Stimulated activated naive B cell treated with anti-CD40 and anti-IgM and Interleukin-4, amounts not matched to agents 10 μg/mL and 1 μg/mL and 100 μg/mL, for 72 hours (primary cell): ENCODE measurements at places on chromosomes 1 and 21.
A peak's percentile ranks its signal among the peaks of the same experiment; 100 is the strongest.

- H3K27ac ChIP-seq: no peak overlapping the region
- H3K36me3 ChIP-seq: no peaks in the 10 kb centered on the region
- no peaks in the 10 kb centered on the region for H3K27me3 ChIP-seq
- DNase-seq: no peak
- H3K4me3 ChIP-seq: no peak overlapping the region
Measured at GRCh38 chr1:83516369-83516768, 482.6 kb downstream of the TTLL7 start.

GRCh38 chr1:10257851-10258250, 47.5 kb downstream of the KIF1B start:
- H3K36me3 ChIP-seq: peaks cover 9% of the 10 kb centered on the region
- peaks cover 14% of the 10 kb centered on the region for H3K4me1 ChIP-seq
- H3K27ac ChIP-seq: no peak overlapping the region
- H3K27me3 ChIP-seq: no peaks in the 10 kb centered on the region
- no peak overlapping the region for H3K4me3 ChIP-seq

GRCh38 chr1:235646463-235646862, 3.1 kb downstream of the GNG4 start:
- H3K4me3 ChIP-seq: no peak overlapping the region
- peaks cover 74% of the 10 kb centered on the region for H3K27me3 ChIP-seq
- no peak for DNase-seq
- no peak overlapping the region for H3K27ac ChIP-seq

DNA sequence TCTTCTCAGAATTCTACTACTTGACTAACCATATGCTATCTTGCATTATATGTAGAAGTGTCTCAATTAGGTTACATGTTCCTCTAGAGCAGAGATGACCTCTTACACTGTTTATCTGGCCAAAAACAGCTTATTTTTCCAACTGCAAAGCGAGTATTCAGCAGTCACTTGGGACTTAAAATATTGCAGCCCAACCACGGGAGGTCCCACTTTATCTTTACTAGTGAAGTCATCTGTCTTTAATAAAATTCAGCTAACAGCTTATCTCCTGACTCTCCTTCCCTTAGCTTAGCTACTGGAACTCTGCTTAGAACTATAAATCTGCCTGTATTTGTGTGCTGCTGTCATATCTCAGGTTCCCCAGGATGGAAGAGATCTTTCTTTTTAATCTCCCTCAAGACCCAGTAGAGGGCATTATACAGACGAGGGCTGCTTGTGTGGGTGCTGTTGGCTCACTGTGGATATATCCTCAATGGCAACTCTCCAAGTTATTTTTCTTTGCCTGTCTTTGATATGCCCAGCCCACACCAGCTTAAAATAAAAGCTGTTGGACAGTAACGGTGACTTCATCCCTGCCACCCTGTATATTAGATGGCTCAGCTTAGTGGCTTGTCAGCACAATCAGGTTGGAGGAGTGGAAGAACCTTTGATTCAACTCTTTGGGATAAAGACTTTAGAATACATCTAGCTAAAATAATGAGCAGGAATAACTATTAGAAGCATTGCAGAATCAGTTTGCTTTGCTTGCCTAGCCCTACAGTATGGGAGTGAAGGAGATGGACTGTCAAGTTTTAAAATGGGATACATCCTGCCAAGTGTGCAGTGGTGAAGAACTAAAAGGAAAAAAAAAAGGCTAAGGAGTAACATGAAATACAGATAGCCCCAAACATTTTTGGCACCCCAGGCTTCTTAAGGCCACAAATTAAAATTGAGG, 9.6 kb downstream of the ENSA start:
- DNase-seq: no peak
- peak overlapping the region; percentile 53 for H3K27ac ChIP-seq
- H3K36me3 ChIP-seq: peaks cover 68% of the 10 kb centered on the region
- H3K27me3 ChIP-seq: no peaks in the 10 kb centered on the region

GRCh38 chr21:29520171-29520570, 221.4 kb downstream of the BACH1 start:
- no peak overlapping the region for H3K27ac ChIP-seq
- H3K36me3 ChIP-seq: peaks cover 33% of the 10 kb centered on the region
- H3K4me1 ChIP-seq: no peaks in the 10 kb centered on the region
- no peaks in the 10 kb centered on the region for H3K27me3 ChIP-seq

GRCh38 chr1:185735701-185736064, 1.5 kb downstream of the HMCN1 start:
- no peak for DNase-seq
- H3K27ac ChIP-seq: no peak overlapping the region
- H3K4me3 ChIP-seq: no peak overlapping the region
- H3K36me3 ChIP-seq: peaks cover 8% of the 10 kb centered on the region

DNA sequence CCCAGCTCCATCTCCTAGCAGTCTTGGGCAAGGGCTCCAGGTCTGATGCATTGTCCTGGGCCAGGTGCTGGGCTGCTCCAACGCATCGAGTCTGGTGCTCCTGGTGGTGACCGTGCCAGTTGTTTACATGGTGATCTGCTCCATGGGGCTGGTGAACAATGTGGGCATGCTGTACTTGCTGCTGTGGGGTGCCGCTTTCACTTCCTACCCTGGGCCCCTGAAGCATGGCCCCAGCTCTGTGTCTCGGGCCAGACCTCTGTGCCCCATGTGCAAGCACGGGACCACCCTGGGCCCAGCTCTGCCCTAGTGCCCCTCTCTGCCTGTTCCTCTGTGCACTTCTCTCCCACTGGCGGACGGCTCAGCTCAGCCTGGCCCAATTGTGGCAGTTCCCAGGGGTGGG, 119.4 kb downstream of the MAST2 start:
- peaks cover 10% of the 10 kb centered on the region for H3K36me3 ChIP-seq
- no peaks in the 10 kb centered on the region for H3K27me3 ChIP-seq
- DNase-seq: no peak
- no peak overlapping the region for H3K4me3 ChIP-seq

- DNase-seq: no peak
- peaks cover 29% of the 10 kb centered on the region for H3K4me1 ChIP-seq
- no peak overlapping the region for H3K4me3 ChIP-seq
- H3K36me3 ChIP-seq: no peaks in the 10 kb centered on the region
- H3K27ac ChIP-seq: no peak overlapping the region
- H3K27me3 ChIP-seq: peaks cover 78% of the 10 kb centered on the region
Measured at GRCh38 chr1:156692925-156693847, 12.2 kb downstream of the CRABP2 start.

DNA sequence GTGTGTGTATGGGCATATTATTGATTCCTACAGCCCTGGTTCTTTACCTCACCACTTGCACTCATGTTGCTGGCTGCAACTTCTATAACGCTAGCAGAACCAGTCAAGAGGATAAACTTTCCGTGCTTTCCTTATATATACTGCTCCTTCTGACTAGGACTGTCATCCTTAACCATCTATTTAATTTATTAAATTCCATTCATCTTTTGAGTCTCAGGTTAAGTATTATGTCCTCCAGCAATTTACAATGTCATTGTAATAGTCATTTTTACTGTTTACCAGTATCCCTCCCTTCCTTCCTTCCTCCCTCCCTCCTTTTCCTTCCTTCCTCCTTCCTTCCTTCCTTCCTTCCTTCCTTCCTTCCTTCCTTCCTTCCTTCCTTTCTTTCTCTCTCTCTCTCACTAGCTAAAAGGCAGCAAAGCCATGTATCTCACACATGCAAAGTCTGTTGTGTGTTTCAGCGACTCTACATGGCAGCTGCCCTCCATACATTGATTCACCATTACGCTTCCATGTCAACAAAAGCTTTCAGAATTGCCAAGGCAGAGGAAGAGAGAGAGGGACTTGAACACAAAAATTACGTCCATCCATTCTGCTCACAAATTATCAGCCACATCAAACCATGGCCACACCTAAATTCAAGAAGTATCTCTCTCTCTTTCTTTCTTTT, 73.8 kb downstream of the ZNF326 start:
- DNase-seq: no peak
- H3K36me3 ChIP-seq: no peaks in the 10 kb centered on the region
- H3K27ac ChIP-seq: no peak overlapping the region
- H3K4me1 ChIP-seq: no peaks in the 10 kb centered on the region
- H3K4me3 ChIP-seq: no peak overlapping the region
